ENCODE measurements at places on chromosomes 11 and 22.

DNA sequence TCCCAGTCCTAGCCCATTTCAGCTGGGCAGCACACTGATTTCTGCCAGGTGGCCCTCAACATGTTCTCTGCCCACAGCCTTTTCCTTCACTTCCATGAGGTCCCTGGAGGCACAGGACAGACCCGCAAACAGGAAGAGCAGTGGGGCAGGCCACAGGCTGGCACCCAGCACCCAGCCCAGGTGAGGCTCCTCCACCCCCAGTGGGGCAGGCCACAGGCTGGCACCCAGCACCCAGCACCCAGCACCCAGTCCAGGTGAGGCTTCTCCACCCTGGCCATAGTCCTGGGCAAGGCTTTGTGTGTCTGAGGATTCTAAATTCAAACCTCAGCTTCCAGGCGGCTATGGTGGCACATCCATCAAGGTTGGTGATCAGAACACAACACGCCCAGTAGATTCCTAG lies 1413.0 kb downstream of the BRD1 start:
- DNase-seq, result no peak

- no peak for DNase-seq
Observed at GRCh38 chr11:128089962-128090361, 497.4 kb downstream of the ETS1 start.

- no peak for DNase-seq
Observed at GRCh38 chr11:114195981-114196731, 100.0 kb upstream of the NNMT start.

- DNase-seq, result peak; percentile 19
Observed at GRCh38 chr11:111833524-111833923, 37.9 kb downstream of the ALG9 start.

DNA sequence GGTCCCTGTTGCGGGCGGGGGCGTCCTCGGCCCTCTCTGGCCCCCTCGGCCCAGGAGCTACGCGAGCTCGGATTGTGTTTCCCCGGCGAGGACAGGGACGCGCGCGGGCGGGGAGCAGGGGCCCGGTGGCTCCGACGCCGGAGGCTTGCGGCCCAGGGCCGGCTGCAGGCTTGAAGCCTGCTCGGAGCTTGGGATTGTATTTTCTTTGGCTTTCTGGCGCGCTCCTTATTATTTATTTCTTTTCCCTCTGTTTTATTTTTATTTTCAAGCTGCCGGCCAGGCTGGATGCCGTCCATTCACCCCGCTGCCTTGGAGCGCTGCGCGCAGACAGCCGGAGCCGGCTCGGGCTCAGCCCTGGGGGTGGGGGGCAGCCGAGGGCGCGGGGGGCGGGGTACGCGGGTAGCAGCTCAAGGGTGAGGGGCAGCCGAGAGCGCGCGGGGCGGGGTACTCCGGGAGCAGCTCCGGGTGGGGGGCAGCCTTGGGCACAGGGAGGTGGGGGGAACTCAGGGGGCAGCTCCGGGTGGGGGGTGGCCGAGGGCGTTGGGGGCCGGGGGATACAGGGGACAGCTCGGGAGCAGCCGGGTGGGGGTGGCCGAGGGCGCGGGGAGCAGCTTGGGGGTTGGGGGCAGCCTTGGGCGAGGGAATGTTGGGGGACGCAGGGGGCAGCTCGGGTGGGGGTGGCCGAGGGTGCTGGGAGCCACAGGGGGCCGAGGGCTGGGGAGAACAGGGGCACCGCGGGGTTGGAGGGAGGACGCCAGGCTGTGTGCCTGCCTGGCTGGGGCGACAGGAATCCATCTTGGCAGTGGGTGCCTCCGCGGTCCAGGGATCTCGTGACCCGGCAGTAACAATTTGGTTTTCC lies 42.7 kb downstream of the KCNJ1 start:
- DNase-seq, result no peak

DNA sequence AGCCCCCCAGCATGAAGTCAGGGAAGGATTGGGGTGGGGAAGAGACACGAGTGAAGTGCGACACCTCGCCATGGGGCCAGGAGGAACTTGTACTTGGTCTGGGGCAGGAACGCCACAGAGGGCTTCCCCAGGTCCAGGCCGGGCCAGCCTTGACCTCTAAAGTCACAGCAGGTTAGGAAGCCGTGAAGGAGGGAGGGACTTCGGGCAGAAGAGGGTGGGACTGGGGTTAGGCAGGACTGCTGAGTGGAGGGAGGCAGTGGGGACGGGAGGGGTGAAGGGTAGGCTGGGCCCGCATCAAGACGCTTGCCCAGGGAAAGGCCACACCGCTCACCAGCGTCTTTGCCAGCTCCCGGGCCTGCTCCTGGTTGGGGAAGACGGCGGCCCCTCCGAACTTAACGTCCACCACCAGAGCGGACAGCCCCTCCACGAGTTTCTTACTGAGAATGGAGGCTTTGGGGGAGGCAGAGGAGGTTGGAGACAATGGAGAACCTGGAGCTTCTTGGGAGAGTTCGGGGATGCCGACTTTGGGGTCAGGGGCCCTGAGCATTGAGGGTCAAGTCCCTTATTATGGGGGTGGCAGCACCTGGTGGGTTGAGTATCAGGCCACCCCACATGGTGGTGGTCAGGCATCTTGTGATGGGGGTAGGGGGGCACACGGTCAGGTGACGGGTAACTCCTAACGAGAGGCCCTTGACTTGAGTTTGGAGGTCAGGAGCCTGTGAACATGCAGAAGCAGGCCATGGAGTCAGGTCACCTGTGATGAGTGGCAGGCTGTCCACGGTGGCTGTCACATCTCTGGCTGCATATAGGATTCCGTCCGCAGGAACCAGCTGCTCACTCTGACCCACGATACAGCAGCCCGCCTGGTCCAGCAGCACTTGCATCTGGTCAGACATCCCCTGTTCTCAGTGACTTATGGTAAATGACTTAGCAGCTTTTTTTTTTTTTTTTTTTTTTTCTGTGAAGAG lies 1.7 kb upstream of the SCO2 start:
- peak; percentile 70 for DNase-seq

DNA sequence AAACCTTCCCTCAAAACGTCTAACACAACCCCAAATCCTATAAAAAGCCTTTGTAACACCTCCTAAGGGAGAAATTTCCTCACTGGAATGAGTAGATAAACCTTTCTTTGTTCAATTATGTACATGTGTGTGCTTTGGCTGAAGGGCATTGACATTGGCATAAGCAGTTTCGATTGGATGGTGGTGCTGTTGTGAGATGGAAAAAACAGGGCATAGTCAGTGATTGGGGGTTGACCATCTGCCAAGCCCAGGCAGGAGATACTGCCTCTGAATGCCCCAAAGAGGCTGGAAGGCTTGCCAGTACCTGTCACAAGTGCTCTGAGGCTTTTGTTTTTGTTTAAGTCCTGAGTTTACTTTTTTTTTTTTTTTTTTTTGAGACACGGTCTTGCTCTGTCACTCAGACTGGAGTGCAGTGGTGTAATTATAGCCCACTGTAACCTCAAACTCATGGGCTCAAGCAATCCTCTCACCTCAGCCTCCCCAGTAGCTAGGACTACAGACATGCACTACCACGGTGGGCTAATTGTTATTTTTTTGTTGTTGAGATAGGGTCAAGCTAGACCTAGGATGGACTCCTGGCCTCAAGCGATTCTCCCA lies 1.2 kb upstream of the CCDC117 start:
- DNase-seq, result peak; percentile 67

DNA sequence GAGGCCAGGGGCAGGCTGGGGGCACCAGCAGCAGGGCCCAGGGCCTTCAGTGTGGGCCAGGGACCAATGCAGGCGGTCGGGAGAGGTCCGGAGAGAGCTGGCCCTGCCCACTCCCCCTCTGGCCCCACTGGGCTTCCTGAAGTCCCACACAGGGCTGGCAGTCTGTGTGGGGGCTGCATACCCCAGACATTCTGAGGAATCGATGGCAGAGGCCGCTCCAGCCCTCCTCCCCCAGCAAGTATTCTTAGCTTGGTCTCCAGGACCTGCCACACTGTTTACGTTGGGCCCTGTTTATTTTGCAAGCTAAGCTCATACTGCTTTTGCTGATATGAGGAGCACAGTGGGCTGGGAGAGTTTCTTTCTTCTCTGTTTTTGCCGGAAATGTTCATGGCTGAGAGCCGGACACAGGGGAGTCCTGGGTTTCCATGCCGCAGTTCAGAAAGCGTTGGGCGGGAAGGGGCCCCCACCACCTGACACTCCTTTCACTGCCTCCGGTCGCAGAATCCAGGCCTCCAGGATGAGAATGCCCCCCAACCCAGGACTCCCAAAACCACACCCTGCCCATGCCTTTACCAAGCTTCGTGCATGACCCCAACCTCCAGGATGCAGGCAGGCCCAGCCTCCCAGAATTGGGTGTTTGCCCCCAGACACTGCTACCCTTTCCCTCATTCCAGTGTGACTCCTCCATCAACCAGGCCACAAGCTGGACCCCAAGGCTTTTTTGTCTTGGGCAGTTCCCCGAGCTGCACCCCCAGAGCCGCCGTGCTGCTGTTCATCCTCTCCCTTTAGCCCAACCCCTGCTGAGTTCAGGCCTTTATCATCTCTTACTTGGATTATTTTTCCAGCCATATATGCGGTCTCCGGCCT lies 81.8 kb upstream of the KCNQ1OT1 start:
- no peak for DNase-seq

DNA sequence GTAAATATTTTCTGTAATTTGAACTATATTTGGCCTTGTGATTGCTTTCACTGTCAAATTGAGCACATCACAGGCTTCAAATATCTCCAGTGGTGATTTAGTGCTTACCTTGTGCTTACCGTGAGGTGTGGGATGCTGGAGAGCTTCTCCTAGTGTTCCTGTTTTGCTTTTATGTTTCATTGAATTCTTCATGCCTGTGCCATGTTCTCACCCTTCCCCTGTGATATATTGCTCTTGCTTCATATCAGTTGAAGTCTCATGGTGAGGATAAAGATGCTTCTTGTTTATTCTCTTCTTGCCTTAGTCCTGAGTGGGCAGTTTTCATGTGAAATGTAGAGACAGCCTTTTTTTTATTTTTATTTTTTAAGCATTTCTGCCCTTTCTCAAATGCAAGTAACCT lies 198.0 kb upstream of the PDGFD start:
- DNase-seq, result no peak

- no peak for DNase-seq
Observed at GRCh38 chr11:94132823-94133408, 4.3 kb downstream of the PANX1 start.

GRCh38 chr11:17423533-17424310 lies 35.3 kb upstream of the KCNJ11 start:
- DNase-seq, result peak; percentile 58

DNA sequence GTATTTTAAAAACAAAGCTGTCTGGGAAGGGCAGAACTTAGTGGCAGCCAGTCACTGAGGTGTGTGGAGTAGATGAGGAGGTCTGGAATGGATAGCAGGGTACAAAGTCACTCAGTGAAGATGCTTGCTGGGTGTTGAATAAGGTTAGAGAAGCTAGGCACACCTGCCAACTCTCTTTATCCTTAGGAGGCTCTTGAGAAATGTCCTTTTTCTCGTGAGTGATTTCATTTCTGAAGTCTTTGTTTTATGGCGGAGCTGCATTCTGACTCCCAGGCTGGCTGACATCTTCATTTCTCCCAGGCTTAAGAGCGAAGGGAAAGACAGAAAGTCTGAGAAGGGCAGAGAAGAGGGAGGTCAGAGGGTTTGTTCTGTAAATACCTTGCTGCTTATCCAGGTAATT lies 31.0 kb downstream of the CECR2 start:
- no peak for DNase-seq

DNA sequence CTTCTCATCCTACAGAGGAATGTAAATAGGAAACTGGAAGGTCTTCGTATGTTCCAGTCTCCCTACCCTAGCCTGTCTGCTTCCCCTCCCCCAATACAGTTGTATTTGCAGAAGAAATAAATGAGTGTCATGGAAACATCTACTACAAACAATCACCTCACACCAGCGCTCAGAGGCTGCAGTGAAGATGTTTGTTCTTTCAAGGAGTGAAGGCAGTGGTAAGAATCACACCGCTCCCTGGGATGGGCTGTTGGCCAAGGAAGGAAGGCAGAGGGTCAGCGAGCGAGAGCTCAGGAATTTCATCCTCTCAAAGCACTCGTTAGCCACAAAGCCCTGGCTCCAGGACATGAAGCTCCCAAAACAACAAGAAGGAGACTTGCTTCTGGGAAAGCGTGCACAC lies 1.1 kb upstream of the IGSF9B start:
- DNase-seq, result no peak

DNA sequence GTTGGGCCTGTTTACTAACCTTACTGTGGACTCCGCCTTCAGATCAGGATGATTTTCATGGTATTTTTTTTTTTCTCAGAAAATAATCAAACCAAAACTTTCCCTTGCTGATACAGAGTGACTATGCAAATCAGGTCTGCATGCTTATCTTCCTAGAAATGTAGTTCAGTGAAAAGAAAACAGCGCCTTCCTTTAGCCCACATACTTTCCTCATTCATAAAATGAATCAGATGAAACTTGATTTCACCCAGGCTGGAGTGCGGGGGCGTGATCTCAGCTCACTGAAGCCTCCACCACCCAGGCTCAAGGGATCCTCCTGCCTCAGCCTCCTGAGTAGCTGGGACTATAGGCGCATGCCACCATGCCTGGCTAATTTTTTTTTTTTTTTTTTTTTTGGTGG lies 26.0 kb downstream of the ZNRF3 start:
- DNase-seq, result no peak

- no peak for DNase-seq
Observed at GRCh38 chr11:21948876-21949275, 244.0 kb upstream of the ANO5 start.

DNA sequence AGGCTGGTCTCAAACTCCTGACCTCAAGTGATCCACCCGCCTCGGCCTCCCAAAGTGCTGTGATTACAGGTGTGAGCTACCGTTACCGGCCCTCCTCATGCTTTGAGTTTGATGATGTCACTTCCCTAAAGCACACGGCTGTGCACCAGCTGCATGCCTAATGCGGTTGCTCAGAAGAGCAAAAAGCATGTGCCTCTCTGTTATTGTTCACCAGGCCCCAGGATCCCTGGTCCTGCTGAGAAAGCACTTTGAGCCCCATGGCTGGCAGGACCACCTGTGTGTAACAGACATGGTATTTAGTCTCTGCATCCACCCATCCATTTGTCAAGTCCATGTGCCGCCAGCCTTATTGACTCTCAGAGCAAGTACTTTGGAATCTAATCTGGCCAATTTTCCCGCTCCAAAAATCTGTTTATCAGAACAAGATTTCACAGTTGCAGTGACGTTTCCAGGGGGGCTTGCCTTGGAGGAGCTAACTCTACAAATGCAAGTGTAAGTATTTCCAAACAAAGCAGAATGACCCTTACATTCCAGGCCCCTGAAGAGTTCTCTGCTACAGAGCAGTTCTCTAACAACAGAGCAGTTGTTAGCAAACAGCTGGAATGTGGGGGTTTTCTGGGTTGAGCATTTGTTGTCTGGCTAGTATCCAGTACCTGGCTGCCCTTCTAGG lies 89.4 kb downstream of the LDLRAD3 start:
- no peak for DNase-seq

GRCh38 chr11:19832086-19832750 lies 119.6 kb downstream of the NAV2 start:
- DNase-seq, result no peak

- DNase-seq, result peak; percentile 13
Observed at GRCh38 chr11:45267652-45268299, 18.4 kb downstream of the SYT13 start.

- no peak for DNase-seq
Observed at GRCh38 chr11:67999201-67999629, 4.7 kb downstream of the UNC93B1 start.

DNA sequence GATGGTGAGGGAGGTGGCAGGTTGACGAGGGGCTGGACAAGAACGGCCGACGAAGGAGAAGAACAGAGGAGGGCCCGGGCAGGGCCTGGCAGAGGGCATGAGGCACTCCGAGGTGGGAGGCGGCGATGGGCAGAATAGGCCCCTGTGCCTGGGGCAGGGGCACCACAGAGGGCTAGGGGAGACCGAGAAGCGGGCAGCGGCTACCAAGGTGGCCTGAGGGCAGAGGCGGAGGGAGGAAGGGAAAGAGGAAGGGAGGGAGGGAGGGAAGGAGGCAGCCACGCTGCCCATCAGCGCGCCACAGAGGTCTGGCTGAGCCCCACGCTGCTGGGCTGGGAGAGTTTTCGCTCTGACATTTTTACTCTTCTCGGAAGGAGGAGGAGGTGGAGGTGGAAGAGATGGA lies 11.3 kb downstream of the LSP1 start:
- no peak for DNase-seq

Measured in HepG2 (cell line).